ENCODE measurements at places on chromosomes 12 and 14.

- no peak for DNase-seq
Observed at GRCh38 chr14:58637391-58638230, at the start of gene DACT1. TSS of gene DACT1 (plus strand) at chr14:58637962. CDS start at chr14:58638203, 241 bp downstream.

DNA sequence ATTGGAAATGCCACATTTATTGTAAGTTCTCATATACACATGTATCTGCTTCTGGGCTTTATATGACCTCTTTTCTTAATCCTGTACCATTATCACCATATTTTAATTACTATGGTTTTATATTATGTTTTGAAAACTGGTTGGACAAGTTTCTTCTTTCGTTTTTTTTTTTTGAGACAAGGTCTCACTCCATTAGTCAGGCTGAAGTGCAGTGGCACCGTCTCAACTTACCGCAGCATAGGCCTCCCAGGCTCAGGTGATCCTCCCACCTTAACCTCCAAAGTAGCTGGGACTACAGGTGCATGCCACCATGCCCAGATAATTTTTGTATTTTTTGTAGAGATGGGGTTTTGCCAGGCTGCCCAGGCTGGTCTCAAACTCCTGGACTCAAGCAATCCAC is 44.6 kb downstream of the GALNT4 start:
- no peak for DNase-seq

GRCh38 chr14:90837355-90837754 is 21.1 kb upstream of the TTC7B start:
- DNase-seq: no peak

DNA sequence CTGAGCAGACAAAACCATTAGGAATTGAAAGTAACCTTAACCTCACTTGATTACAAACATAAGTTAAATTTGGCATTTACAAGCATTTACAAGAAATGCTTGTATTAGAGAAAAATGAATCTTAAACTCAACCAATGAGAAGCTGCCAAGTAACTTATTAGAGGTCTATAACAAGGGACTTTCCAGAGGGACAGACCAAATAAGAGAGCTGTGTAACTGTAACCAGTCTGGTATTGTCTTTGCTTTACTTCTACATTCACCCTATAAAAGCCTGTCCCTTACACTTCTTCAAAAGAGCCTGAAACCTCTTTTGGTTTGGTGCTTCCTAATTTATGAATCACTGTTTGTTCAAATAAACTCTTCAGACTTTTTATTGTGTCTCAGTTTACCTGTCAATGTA is 450.0 kb upstream of the FAR2 start:
- DNase-seq: no peak

GRCh38 chr14:55440385-55440784 is at the start of gene TBPL2:
TSS of gene TBPL2 (minus strand) at chr14:55440616. CDS start at chr14:55440449, 167 bp downstream.
- DNase-seq: no peak

DNA sequence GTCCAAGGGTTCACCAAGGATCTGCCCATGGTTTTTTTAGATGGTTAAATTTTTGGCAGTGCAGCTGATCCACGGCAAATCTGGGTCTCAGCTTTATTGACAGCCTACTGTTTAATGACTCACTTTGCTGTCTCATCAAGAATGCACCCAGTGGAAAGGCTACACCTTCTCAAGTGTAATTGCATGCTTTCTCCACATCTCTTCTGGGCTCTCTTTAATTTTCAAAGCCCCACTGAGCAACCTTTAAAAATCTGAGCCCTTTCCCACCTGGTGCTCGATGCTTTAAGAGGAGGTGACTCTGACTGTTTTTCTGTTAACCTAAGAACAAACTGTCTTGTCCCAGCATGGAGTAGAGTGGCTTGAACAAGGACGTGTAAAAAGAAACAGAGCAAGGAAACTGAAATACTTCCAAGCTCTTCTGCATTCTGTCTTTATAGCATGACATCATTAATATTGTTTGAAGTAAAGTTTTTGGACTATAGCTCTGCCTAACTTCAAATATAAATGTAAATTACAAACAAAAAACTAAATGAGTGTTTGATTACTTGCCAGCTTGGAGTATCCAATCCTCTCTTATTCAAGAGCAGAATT is 214.2 kb upstream of the KRR1 start:
- peak; percentile 35 for DNase-seq

GRCh38 chr12:108955225-108955835 is 65.5 kb downstream of the SVOP start:
- peak; percentile 2 for DNase-seq

DNA sequence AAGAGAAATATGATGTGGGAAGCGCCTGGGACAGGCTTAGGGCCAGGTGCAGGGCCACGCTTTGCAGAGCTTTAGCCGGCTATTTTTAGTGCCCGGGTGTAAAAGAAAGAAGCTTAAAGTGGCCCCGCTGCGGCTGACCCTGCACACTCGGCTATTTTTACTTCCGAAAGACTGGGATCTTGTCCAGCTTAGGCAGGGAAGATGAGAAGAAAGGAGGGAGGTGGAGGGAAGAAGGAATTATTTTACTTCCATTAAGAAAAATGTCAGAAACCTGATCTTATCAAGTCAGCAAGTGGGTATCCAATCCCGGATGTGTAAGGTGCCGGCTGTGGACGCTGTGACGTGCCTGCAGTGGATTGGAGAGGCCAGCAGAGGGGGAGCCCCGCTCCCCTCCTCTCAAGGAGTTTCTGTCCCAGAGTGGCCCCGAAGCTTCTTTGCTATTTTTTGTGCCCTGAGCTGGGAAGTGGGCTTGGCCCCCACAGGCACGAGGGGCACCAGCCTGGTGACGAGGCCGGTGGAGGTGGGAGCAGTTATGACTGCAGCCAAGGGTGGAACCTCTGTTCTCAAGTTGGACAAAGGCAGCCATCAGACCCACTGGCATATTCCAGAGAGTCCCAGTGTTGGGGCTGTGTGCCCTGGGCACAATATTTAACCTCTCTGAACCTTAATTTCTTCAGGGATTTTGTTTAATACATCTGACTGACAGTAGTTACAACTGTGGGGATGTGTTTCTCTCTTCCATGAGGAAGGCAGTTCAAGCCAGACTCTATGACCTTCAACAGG is 97.7 kb downstream of the ESRRB start:
- no peak for DNase-seq

DNA sequence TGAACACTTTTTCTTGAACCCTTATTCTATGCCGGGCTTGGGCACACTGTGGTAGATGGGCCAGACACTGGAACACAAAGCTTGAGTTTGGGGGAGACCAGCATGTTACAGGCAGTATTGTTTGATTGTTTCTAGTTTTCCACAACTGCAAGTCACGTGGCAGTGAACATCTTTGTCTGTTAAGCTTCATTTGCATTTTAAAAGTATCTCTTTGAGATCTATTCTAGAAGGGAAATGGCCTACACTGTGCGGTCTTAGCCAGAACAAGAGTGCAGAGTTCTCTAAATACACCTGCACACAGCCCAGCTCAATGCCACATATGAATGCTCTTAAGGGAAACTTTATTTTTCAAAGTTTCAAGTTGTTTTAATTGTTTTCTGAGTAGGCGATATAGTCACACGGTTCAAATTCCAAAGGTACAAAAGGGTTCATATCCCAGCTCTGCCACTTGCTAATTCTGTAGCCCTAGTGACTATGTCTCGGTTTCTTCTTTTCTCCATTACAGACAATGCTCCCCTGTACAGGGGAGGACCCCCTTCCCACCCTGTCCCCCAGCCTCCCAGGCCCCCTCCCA is 24.9 kb downstream of the RIN3 start:
- DNase-seq: no peak

- peak; percentile 20 for DNase-seq
Observed at GRCh38 chr14:53217316-53217994, 64.3 kb upstream of the DDHD1 start.

- DNase-seq: no peak
Observed at GRCh38 chr14:75911883-75912282, 69.9 kb downstream of the TGFB3 start.

DNA sequence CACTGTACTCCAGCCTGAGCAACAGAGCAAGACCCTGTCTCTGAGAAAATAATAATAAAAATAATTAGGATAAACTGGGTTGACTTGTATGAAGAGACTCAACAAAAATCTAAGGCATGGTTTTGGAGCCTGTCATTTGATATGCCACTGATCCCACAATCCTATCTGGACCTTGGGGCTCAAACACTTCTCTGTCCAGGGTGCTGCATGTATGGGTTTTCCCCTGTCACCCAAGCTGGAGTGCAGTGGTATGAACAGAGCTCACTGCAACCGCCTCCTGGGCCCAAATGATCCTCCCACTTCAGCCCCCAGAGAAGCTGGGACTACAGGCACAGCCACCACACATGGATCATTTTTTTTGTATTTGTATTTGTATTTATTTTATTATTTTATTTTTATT is 5.3 kb upstream of the VSIG10 start:
- DNase-seq: no peak

GRCh38 chr12:67048371-67048770 is 220.8 kb upstream of the CAND1 start:
- no peak for DNase-seq

- DNase-seq: no peak
Observed at GRCh38 chr14:81534510-81535074, 939 bp upstream of the SEL1L start.

DNA sequence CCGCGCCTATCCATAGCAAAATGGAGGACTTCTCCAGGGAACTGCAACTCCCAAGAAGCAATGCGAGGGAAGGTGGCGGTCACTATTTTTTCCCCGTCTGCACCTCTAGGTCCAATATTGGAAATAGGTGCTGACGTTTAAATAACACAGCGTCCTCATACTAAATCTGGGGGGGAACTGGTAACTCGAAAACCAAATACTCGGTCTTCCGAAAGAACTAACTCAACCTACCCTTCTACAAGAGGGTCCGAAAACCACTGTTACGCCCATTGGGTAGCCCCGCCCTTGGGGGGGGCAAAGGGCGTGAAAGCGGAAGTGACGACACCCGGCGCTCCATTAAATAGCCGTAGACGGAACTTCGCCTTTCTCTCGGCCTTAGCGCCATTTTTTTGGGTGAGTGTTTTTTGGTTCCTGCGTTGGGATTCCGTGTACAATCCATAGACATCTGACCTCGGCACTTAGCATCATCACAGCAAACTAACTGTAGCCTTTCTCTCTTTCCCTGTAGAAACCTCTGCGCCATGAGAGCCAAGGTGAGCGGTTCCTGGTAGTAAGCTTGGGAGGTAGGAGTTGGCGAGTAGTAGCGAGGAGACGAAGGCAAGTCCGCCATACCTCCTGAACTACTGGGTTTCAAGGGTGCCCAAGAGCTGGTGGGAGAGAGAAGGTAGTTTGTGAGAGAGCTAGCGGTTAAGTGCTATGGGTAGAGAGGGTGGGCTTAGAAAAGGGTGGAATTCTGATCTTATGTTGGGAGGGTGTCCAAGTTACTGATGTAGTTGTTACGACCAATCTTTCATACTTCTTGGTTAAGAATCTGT is at the start of gene RPL41:
Gene RPL41 (plus strand): TSS at position 367 of the 815 bp plus-strand sequence.
- peak; percentile 94 for DNase-seq

GRCh38 chr14:102774391-102775153 is 2.7 kb upstream of the TRAF3 start:
- peak; percentile 60 for DNase-seq

DNA sequence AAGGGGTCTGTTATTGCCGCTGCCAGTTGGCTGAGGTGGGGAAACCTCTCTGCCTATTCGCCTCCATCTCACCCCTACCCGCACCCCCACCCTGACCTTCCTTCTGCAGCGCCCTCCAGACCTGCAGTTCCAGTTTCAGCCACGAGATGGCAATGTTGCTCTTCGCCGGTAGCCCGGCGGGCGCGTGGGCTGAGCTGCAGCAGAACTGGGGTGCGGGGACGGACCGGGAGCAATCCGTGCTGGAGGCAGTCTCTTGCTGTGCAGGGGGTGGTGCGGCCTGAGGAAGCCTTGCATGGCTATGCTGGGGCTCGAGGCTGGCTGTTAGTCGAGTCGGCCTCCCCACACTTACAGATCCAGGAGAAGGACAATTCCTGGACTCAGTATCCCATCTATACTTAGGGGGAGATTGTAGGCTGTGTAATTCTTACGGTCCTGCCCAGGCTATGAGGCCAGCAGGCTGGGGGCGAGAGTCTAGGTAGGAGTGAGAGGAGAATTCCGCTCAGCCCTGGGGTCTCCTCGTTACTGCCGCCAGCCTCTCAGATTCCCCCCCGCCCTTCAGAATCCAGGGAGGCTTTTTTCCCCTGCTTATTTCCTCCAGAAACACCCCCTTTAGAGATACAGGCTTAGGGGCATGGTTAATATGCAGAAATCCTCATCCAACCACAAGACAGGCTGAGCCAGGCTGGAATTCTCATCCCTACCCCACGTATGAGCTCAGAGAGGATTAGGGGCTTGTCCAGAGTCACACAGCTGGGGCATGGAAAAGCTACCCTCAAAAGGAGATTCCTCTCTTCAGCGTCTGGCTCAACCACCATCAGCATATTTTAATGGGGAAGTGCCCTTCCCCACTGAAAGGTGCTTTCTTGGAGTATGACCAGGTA is 118.2 kb downstream of the AACS start:
- peak; percentile 60 for DNase-seq

- no peak for DNase-seq
Observed at GRCh38 chr14:80135305-80136088, 75.8 kb downstream of the DIO2 start.

GRCh38 chr14:101207897-101208296 is 304.4 kb upstream of the RTL1 start:
- no peak for DNase-seq

DNA sequence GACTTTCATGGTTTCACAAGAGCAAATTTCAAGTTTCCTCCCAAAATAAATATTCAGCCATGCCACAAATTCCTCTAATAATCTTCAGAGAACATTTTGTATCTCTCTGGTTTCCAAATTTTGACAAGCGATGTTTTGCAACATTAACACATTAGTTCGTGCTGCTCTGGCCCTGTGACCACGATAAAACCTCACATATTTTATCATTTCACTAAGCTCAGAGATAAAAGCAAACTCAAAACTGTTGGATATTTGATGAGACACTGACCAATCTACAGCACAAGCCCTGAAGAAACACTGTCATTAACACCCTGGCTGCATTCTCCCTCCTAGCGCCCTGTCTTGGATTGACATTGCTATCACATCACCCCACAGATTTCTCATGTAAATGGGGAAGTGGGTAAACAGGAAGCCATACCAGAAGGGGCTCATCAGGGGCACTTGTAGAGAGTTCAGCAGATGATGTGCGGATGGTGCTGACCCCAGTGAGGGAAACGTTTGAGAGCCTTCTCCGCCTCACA is 264.3 kb downstream of the PRKD1 start:
- no peak for DNase-seq

GRCh38 chr14:54675236-54676128 is 108.6 kb downstream of the SAMD4A start:
- no peak for DNase-seq

- DNase-seq: no peak
Observed at GRCh38 chr12:76282744-76283143, 65.5 kb downstream of the BBS10 start.

DNA sequence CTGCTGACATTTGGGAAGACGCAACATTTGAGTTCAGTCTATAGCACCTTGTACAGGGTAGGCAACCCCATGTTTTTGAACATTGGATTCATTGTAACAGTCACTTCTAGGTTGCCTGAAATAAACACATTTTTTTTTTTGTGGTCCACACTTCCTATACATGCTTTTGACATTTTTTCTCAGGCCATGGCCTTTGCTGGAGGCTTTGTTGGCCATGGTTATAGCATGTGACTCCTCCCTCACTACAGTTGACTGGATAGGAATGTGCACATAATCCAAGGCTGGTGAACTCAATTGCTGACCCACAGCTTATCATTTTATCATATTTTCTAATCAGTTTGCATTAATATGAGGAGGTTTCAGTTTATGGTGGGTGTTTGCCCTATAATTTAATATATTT is 60.6 kb downstream of the TMEM117 start:
- DNase-seq: no peak

Measured in COR-L47 (cell line).